ENCODE measurements at places on chromosomes 13 and 19.

- DNase-seq, result no peak
Observed at GRCh38 chr13:60431108-60431700, 34.2 kb downstream of the TDRD3 start.

DNA sequence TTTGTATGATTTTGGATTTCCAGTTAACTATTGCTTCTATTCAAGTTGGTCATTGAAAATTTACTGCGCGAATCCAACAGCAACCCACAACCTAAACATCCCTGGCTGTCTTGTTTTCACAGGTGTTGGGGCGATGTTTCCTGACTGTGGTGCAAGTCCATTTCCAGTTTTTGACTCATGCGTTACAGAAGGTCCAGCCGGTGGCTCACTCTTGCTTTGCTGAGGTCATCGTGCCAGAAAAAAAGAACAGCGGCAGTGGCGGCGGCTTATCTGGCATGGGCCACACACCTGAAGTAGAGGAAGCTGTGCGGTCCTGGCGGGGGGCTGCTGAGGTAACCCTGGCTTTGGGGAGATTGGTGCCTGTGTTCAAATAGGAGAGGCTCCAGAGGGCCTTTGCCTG lies 45.2 kb upstream of the GPI start:
- DNase-seq, result no peak

- no peak for DNase-seq
Observed at GRCh38 chr19:46376241-46377153, 29.6 kb downstream of the PPP5C start.

- no peak for DNase-seq
Observed at GRCh38 chr19:7922836-7923195, 2.7 kb downstream of the SNAPC2 start.

DNA sequence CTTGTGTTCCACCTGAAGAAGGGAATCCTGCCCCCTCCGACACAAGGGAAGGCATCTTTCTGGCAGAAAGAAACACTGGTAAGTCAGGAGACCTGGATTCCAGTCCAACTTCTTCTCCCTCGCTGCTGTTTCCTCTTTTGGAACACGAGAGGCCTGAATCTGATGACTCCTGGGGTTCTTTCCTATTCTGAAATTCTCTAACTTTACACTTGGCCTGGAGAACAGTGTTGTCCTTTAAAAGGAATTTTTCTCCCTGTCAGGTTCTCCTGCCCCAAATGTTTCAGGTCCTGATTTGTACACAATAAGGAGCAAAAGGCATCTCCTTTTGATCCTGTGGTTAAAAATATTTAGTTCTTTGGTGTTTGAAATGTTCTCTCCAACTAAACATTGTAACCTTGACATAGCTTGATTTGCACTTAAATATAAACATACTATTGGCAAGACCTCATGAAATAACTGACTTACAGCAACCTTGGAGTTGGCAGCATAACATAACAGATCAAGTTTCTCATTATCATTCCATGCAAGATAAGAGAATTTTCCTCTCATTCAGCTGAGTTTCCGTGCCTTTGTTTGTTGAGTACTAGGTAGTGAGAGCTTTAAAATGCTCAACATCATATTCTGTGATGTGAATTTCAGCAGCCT lies 244.8 kb downstream of the COG6 start:
- no peak for DNase-seq

GRCh38 chr19:932648-933552 lies 7.1 kb downstream of the ARID3A start:
- DNase-seq, result peak; percentile 69

GRCh38 chr19:52110780-52111179 lies 15.2 kb upstream of the ZNF841 start:
- DNase-seq, result no peak
